Stimulated activated CD4-positive, alpha-beta T cell treated with anti-CD3 and anti-CD28 coated beads, Interleukin-12 subunit alpha, Interleukin-12 subunit beta, amount 100 ng/mL, for 48 hours (primary cell): ENCODE measurements at places on chromosomes 7 and 10.

DNA sequence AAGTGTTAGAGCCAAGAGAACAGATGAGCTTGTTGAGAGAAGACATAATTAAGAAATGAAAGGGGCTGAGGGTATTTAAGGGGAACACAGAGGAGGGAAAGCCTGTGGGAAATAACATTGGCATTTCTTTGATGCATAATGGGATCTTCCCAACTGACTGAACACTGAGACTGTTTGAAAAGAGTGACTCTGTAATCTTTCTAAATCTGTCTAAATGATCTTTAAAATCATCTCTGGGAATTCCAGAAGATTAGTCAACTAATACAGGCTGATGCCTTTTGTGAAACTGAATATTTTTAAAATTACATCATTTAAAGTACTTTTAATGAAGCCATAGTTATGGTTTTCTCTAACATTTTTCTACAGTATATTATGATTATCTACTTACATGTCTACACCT is 17.4 kb upstream of the SLC35G1 start:
- no peak for DNase-seq

GRCh38 chr7:125358551-125359167 is 429.0 kb upstream of the POT1 start:
- DNase-seq: no peak

- no peak for DNase-seq
These were observed 56.8 kb upstream of the SVIL start for GRCh38 chr10:29691564-29692072.

DNA sequence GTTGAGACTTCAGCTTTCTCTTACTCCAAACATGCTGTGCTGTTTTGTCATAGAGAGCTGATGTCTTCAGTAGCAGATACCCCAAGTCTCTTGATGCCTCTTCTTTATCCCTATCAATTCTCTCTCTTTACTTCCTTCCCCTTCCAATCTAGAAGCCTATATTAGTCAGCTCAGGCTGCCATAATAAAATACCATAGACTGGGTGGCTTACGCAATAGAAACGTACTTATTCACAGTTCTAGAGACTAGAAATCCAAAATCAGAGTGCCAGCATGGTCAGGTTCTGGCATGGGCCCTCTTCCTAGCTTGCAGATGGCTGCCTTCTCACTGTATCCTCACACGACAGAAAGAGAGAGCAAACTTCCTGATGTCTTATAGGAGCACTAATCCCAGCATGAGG is 9.0 kb upstream of the GARS1 start:
- no peak for DNase-seq

- no peak for DNase-seq
These were observed at the start of gene PIK3CG for GRCh38 chr7:106865130-106866041. Gene PIK3CG (plus strand): TSS chr7:106865282. CDS start chr7:106867562, 2,280 bp downstream.

DNA sequence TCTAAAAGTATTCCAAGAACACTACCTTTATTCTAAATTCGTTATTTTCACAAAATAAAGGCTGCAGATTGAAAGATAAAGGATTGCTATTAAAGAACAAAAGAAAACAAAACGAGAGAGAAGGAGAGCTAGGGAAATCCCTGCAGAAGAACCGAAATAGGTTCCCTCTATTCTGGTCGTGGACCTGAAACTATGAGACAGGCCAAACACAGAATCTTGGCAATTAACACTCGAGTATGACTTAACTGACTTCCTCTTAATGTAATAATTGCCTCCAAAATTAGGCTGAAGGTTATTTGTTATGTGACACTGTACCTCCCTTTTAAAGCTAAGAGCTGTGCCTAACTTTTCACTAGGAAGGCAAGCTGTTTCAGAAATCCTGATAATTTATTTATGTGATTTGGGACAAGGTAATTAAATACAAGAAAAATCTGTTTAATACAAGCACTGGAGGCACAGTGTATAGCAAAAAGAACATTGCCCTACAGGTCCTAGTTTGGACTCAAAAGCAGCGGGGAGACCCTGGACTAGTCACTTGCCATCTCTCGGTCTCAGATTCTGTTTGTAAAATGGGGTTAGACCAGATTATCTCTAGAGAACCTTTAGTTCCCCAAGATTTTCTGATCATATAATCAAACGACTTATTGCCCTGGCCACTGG is 11.6 kb downstream of the NAMPT start:
- DNase-seq: no peak

- DNase-seq: no peak
These were observed 526.4 kb downstream of the DNAJB6 start for GRCh38 chr7:157863176-157863575.

DNA sequence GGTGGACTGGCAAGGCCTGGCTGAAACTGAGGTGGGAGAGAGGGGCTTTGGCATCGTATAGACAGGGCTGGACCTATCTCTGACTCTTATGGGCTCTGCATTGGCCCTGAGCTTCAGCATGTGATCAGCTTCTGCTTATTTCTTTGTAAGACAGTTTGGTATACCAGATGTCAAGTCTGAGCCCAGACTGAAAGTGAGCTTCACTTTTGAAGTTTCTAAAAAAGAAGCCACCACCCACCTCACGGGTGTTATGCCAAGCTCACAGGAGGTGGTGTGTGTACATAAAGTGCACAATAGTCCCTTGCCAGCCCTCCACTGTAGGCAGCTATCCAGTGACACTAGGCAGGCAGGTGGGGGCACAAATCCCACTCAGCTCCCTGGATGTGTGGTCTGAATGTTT is 68.7 kb upstream of the SEPHS1 start:
- DNase-seq: no peak

GRCh38 chr10:11789306-11789705 is 33.9 kb upstream of the PROSER2 start:
- no peak for DNase-seq

GRCh38 chr7:42292991-42293521 is 56.0 kb upstream of the GLI3 start:
- DNase-seq: no peak

DNA sequence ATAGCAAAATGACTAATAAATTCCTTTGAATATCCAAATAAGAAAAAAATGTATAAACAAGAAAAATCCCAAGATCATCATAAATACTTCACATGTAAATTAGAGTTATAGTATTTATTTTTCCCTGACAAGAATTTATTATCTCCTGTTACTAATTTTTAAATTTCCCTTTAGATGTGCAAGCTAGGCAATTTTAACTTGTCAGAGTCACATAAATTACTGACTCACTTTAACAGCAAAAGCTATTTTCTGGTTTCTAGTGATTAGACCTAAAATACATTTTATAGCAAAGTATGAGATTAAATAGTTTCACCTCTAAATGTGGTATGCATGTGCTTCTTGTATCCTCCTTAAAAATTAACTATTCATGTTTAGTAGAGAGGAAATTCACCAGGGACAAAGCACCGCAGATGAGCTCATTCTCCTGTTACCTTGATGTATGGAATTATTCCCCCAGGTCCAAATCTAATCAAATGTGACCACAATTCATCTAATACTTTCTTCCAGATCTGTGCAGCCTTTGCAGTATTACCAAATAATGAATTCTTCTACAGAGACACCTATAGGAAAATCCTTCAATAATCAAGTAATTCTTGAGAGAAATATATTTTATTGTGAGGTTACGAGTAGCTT is 621.2 kb downstream of the DNAJB9 start:
- no peak for DNase-seq

GRCh38 chr7:118152149-118152548 is 31.8 kb upstream of the LSM8 start:
- no peak for DNase-seq

GRCh38 chr10:33862536-33863105 is 528.2 kb upstream of the NRP1 start:
- no peak for DNase-seq

- no peak for DNase-seq
These were observed 106.2 kb downstream of the CUX1 start for GRCh38 chr7:101923602-101923985.

- no peak for DNase-seq
These were observed 45.8 kb downstream of the CHST15 start for GRCh38 chr10:124047427-124048152.

DNA sequence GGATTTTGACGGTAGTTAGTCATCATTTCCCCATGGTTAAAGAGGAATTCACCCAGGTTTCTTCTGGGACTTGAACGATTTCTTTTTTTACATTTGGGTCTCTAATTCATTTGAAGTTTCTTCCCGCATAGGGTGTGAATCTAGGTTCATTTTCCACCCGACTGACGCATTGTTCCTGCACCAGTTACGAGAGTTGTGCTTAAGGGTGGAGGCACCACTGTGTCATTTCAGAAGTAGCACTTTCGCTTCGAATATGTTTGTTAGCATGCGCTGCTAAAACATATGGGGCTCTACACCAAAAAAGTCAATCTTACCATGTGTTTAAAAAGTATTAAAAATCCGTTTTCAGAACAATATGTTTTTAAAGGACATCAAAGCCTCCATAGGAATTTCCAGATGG is 140.3 kb downstream of the VIPR2 start:
- DNase-seq: peak; percentile 32

GRCh38 chr10:35219891-35220890 is 93.5 kb downstream of the CREM start:
- DNase-seq: no peak

DNA sequence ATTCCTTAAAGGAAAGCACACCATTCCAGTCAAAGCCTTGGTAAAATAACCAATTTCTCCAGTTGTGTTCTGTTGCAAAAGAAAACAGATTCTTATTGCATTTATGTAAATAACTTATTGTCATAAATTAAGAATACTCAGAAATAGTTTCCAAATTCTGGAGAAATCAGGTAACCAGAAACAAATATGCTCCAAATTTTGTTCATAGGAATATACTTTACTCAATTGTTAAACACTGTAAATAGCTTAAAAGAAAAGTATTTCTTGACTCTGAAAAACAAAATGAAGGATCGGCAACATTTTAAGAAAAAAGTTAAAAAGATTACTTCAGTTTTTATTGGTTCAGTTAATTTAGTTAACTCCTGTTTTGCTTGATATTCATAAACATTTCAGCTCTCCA is 67.1 kb upstream of the PIK3CG start:
- DNase-seq: no peak

DNA sequence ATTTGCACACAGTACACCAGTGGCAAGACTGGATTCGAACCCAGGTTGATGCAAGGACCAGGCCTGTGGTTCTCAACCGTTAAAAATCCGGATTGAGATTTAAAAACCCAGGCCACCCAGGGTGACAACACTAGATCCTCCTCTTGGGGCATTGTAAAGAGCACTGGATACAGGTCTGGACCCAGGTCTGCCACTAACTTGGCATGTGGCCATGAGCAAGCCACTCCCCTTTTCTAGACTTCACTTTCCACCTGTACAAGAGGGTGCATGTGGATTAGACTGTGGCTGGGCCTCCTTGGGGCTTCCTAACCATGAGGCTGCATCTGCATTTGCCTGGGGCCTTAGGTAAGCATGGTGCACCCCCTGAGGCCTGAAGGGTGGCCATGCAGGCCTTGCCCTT is 21.7 kb upstream of the SLC29A3 start:
- DNase-seq: no peak

DNA sequence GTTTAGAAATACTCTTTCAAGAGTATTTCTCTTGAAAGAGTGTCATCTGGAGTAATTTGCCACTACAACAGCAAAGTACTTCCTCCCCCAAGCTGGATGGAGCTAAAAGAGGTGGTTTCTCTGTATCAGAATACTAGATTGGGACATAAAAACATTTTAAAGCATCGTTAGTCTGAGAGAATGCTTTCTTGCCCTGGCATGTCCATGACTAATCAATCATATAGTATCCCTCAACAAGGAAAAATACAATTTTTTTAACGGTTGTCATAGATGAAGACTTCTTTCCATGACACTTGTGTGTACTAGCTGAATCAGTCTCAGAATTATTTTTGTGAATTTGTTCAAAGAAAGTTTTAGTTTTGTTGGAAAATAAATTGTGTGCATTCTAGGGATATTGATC is 237.9 kb downstream of the NEBL start:
- no peak for DNase-seq

DNA sequence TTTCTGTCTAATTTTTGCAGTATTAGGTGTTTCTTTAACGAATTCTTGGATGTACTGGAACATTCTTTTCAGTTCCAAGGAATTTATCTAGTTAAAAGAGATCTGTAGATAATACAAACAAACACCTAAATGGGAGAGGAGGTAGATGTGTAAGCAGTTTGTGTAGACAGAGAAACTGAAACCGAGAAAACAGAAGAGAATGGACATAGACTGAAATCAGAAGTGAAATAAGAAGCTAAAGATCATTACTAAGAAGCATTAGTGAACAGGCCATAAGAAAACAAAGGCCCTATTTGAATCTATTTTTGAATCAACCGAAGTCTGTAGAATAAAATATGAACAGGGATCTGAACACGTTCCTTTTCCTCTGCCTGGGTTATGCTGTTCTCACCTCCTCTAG is 26.5 kb upstream of the TMEM229A start:
- DNase-seq: no peak

- DNase-seq: no peak
These were observed 78.9 kb downstream of the GPR37 start for GRCh38 chr7:124686543-124687171.

- peak; percentile 66 for DNase-seq
These were observed 99.9 kb downstream of the CUBN start for GRCh38 chr10:17029581-17030271.

- no peak for DNase-seq
These were observed 8.4 kb downstream of the AQP1 start for GRCh38 chr7:30920021-30920583.

DNA sequence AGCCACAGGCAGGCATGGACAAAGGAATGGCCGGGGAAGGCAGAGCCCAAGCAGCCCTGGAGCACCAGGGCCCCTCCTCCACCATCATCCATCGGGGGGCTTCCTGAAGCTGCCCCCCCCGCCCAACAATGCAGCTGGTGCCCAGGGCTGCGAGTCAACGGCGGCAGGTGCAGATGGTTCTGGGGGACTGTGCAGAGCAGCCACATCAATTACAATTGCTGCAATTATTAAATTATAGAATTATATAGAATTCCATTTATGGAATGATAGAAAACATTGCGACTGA is 28.3 kb downstream of the EBF3 start:
- no peak for DNase-seq

GRCh38 chr7:155410431-155410830 is 47.5 kb upstream of the EN2 start:
- no peak for DNase-seq

DNA sequence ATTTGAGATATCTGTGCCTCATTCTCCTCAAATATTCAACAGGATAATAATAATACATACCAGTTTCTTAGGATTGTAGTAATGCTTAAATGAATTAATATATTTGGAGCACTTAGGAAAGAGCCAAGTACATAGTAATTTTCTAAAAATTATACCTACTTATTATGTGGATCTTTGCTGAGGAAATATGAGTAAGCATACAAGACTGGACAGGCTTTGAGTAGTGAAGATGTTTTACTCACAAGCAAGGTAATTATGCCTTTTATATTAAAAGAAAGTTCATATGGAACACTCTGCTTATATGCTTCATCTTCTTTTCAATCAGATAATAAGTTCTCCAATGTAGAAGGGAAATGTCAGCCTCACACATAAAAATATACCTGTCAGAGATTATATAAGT is 337.5 kb upstream of the KAT6B start:
- DNase-seq: no peak

DNA sequence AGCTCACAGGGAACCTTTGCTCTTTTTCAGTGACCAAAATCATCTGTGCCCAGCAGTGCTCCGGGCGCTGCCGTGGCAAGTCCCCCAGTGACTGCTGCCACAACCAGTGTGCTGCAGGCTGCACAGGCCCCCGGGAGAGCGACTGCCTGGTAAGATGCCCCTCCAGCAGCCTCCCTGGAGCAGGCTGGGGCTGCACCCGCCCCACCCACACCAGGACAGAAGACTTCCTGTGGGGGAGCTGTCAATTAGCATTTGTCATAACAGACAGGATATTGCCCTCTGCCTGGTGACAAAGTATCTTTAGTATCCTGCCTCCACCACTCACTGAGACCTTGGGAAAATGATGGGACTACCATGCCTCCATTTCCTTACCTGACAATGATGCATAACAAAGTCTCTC is 133.7 kb downstream of the EGFR start:
- DNase-seq: no peak

GRCh38 chr10:71271662-71272055 is 47.4 kb upstream of the SLC29A3 start:
- no peak for DNase-seq
